ENCODE measurements at places on chromosomes 7 and 10. TPM values are rescaled to one million over a fixed set of nuclear protein-coding genes. Genes with fewer than 3 reads are reported as not detected.

- no peak for DNase-seq
- H3K27me3 ChIP-seq = no peaks in the 10 kb centered on the region
Measured at GRCh38 chr10:368579-369220, 233.4 kb downstream of the ZMYND11 start.

DNA sequence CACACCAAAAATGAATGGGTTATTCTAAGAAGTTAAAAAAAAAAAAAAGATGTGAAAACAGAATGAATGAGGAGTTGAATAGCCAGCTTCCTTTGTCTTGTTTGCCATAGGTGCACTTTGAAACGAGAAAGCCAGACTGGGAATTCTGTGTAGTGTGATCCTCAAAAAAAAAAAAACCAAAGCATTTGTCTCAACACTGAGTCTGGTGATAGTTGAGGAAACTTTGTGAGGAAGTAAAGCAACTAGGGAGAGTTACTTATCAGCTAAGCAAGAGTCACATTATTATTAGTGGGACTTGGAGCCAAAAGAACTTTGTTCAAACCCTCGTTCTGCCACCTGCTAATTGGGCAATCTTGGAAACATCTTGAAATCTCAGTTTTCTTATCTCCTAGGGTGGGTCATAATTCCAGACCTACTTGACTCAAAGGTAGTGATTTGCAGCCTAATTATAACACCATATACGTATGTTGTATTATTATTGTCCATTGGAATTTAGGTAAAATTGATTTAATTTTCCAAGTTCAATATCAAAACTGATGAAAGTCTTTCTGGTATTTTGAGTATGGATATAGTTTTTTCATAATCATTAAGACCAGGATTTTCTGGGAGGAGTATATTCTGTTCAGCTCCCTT, 99.8 kb upstream of the GJD4 start:
- no peak for DNase-seq
- no peak overlapping the region for H3K27ac ChIP-seq
- peaks cover 12% of the 10 kb centered on the region for H3K4me1 ChIP-seq
- no peaks in the 10 kb centered on the region for H3K36me3 ChIP-seq

DNA sequence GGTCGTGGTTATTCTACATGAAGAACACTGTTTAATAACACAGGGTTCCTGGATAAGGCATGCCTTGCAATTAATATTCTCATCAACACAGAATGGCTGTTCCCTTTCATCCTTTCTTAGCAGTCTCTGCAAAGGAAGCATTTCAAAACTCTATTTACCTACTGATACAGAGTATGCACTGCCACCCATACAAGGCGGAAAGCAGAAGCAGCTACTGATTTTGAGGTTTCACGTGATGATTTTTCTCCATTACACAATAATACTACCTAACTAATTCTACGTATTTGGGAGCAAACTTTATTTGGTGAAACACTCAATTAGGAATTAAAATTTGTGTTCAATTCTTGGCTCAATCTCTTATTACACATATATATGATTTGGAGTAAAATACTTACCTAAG, 43.0 kb upstream of the COL1A2 start:
- H3K27me3 ChIP-seq = peaks cover 5% of the 10 kb centered on the region
- H3K36me3 ChIP-seq = no peaks in the 10 kb centered on the region
- H3K4me1 ChIP-seq = no peaks in the 10 kb centered on the region
- H3K4me3 ChIP-seq = no peak overlapping the region
- no peak for DNase-seq

GRCh38 chr10:46048152-46048551, 2.1 kb upstream of the MSMB start:
- no peak overlapping the region for H3K27ac ChIP-seq
- no peaks in the 10 kb centered on the region for H3K36me3 ChIP-seq
- no peaks in the 10 kb centered on the region for H3K4me1 ChIP-seq
- DNase-seq = no peak
- H3K27me3 ChIP-seq = no peaks in the 10 kb centered on the region
- no peak overlapping the region for H3K4me3 ChIP-seq

- H3K36me3 ChIP-seq = no peaks in the 10 kb centered on the region
- H3K27me3 ChIP-seq = no peaks in the 10 kb centered on the region
- no peaks in the 10 kb centered on the region for H3K4me1 ChIP-seq
- H3K27ac ChIP-seq = no peak overlapping the region
Measured at GRCh38 chr10:96820765-96821164, 11.3 kb upstream of the LCOR start.

GRCh38 chr10:101767600-101767945, 8.3 kb downstream of the FGF8 start:
- peaks cover 29% of the 10 kb centered on the region for H3K27me3 ChIP-seq
- H3K27ac ChIP-seq = no peak overlapping the region
- no peaks in the 10 kb centered on the region for H3K4me1 ChIP-seq

DNA sequence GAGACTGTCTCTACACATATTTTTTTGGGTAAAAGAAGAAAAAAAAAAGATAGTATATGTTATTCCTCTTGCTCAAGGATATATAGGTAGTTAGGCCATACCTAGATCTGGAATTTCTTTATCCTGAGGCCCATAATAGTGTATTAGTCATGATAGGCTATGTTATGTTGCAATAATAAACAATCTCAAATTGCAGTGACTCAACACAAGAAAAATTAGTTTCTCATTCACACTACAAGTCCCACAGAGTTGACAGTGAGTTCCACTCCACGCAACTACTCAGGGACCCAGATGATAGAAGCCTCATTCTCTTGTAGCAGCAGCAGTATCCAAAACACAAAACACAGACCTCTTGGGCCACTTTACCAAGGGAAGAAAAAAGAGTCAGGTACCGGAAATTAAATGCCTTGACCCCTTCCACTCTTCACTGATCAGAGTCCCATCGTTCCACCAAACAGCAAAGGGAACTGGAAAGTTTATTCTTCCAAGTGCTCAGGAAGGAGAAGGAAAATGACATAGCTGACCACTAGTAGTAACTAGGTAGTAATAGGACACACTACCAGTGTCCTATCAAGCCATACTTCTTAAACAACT, 7.4 kb upstream of the C10orf67 start:
- H3K27ac ChIP-seq = no peak overlapping the region
- no peaks in the 10 kb centered on the region for H3K36me3 ChIP-seq
- no peak overlapping the region for H3K4me3 ChIP-seq
- no peaks in the 10 kb centered on the region for H3K4me1 ChIP-seq
- DNase-seq = no peak

DNA sequence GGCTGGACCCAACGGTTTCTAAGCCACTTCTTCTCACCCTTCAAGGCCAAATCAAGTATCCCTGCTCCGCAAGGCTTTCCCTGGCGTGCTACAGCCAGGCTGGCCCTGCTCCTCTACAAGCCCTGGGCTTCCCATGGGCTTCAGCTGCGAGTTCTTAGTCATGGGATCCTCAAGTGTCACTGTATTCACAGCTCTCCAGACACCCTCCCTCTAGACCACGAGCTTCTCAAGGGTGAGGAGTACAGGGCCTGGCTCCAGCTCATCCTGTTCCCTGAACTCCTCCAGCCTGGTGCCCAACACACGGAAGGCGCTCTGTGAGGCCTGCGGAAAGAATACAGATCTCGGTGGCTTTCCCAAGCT, 38.8 kb downstream of the FAM53B start:
- peaks cover 19% of the 10 kb centered on the region for H3K36me3 ChIP-seq
- peak overlapping the region; percentile 74 for H3K27ac ChIP-seq
- peaks cover 89% of the 10 kb centered on the region for H3K4me1 ChIP-seq
- no peaks in the 10 kb centered on the region for H3K27me3 ChIP-seq

The ACSM6 gene
- not detected for total RNA-seq

The SLC35G1 gene
- 3.2 TPM for total RNA-seq

The PLXDC2 gene
- total RNA-seq = not detected

The ETV1 gene
- total RNA-seq = 0.56 TPM

Data from activated CD8-positive, alpha-beta T cell treated with anti-CD3 and anti-CD28 coated beads for 36 hours (primary cell).